ENCODE measurements at places on chromosomes 7 and 10.

DNA sequence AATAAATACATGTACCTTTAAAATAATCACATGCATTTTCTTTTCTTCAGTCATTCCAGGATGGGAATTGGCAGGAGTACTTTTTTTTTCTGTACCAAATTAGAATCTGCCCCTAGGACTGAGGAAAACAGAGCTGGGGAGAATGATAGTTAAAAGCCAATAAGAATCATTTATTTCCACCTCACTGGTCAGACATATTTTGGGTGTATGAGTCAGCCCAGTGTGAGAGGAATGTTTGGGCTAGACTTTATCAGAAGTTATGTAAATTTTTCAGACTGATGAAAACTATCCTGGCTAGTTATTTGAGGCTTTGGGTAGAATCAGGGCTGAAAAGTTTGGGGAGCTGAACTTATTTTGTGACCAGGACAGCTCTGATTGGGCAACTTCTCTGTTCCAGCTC is 303.1 kb upstream of the NPSR1 start:
- DNase-seq: no peak

DNA sequence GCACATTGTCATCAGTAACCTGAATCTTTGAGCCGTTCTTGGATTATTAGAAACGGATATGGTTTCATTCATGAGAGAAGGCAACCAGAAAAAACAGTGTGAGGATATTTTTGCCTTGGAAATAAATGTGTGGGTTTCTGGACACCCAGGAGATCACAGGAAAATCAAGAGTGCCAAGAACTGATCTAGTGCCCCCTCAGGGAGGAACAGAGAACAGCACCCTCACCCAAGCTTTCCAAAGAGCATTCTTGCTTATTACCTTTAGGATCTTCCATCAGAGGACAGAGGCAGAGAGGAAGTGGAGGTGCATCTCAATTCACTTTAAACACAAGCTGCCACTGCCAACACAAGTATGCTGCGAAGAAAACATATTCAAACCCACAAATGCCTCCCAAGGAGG is 851.5 kb upstream of the COBL start:
- no peak for DNase-seq

- no peak for DNase-seq
Observed at GRCh38 chr7:2110610-2111396, 121.9 kb downstream of the MAD1L1 start.

DNA sequence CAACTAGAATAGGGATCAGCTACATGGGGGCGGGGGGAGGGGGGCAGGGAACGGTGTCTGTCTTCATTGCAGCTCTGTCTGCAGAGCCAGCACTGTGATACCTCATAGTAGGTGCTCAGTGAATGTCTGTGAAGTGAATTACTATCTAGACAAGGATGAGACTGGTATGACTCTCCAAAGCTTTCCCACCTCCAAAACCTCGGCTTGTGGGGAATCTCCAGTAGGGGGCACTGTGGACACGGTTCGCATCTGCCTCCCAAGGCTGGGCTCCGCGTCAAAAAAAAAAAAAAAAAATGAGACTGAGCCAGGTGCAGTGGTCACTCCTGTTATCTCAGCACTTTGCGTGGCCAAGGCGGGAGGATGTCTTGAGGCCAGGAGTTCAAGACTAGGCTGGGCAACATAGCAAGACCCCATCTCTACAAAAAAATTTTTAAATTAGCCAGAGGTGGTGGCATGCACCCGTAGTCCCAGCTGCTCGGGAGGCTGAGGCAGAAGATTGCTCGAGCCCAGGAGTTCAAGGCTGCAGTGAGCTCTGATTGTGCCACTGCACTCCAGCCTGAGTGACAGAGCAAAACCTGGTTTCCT is 9.6 kb downstream of the TRIM56 start:
- no peak for DNase-seq

DNA sequence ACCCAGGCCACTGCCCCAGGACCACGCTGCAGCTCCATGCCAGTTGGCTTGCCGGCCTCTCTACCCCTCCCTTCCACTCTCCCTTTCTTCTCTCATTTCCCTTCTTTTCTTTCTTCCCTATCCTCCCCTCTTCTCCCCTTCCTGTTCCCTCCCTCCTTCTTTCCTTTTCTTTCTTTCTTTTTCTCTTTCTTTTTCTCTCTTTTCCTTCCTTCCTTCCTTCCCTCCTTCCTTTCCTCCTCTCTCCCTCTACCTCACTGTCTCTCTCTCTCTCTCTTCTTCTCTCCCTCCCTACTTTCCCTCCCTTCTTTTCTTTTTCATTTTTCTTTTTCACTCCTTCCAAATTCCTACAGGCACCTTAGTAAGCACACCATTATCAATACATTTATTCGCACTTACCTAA is 30.3 kb upstream of the R3HCC1L start:
- DNase-seq: no peak

- DNase-seq: no peak
Observed at GRCh38 chr10:124381011-124381611, 37.6 kb downstream of the OAT start.

DNA sequence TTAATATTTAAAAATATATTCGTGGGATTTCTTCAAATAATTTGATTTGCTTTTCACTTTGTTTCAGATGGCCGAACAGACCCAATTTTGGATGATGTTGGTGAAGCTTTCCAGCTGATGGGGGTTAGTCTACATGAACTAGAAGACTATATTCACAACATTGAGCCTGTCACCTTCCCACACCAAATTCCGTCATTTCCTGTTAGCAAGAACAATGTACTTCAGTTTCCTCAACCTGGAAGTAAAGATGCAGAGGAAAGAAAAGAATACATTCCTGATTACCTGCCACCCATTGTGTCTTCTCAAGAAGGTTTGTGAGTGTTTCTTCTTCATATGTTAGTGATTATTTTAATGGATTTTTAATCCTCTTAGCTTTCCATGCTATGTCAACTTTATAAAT is 5.9 kb downstream of the TAF3 start:
- DNase-seq: no peak
